Muscle of arm (tissue), 14 donors: ENCODE measurements at places on chromosomes 1 and 21.

DNA sequence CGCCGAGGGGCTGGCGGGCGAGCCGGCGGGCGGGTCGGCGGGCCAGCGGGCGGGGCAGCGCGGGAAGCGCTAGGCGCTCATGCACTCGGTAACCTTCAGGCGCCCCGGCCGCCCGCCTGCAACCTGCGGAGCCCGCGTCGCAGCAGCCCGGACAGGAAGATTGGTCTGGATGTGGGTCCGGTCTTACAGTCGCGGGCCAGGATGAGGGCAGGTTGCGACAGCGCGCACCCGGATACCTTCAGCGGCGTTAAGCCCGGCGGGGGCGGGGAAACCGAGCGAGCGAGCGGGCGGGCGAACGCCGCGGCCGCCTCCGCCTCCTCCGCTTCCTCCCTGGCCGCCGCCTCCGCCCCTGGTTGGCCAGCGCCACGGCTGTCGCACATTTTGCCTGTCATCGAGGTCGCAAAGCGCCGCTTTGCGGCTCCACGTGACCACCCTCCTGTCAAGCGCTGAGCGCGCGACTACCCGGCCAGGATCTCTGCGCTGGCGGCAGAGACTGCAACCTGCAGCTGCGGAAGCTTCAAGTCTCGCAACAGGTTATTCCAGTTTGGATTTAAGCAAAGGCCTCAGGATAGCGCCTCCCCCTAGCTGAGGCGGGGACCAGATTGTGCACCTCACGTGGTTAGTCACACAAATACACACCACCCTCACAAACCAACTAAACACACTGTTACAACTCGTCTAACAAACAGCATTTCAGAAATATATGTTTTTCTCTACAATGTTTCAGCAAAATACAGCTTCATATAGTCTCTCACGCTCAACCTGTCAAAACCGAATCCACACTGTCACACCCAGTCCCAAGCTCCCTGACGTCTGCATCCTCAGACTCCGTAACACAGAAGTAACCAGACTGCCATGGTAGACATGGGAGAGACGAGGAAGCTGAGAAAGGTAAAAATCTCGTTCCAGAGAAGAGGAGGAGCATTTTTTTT lies at the start of gene FAF1:
FAF1 (minus strand) TSS at position 355 of the 932 bp plus-strand sequence. CDS start 456 bp downstream, outside the sequence.
- DNase-seq: peak; percentile 97

GRCh38 chr1:38139738-38140487 lies 93.3 kb upstream of the POU3F1 start:
- DNase-seq: no peak

DNA sequence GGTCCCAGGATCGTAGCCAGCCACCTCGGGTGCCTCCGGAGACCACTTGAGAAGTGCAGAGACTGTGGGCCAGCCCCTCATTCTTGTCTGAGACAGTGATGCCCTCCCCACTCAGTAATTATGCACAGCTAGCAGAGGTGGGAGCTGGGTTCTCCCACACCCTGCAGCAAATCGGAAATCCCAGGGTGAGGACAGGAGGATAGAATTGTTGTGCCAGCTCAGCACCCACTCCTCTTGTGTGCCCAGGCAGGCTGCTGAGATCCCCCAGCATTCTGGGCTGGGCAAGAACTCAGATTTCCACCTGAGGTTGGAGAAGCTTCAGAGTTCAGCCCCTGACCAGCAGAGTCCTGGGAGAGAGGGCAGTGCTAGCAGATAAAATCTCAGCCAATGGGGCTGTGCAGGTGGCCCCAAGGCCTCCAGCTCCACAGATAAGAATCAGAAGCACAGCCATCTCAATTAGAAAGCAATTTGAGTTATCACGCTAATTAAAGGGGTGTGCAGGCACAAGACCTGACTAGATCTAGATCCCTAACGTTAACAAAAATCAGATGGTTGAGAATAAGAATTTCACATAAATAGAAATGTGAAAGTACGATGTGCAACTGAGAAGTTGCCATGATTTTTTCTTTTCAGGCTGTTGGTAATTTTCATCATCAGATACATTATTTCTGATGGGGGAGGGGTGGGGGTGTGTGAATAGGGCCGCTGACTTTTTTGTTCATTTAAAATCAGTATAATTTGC lies 45.5 kb upstream of the IRF2BP2 start:
- DNase-seq: no peak

- DNase-seq: no peak
These were observed 11.0 kb upstream of the TIPRL start for GRCh38 chr1:168167806-168168205.

GRCh38 chr1:98216304-98216703 lies 295.5 kb upstream of the DPYD start:
- no peak for DNase-seq

DNA sequence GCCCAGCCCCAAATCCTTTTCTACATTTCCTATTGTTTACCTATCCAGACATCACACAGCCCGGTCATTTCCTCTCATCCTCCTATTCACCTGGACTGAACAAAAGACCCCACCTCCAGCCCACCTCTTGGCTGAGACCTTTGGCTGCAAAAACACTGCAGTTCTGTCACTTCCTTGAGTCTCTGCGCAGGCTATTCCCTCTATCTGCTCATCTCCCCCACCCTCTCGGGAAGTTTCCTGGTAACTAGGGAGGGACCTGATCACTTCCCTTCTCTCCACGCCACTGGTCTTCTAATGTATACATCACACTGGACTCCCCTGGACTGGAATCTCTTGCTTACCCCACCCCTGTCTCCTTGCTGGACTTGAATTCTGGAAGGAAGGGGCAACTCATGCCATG lies 5.3 kb downstream of the HTR1D start:
- DNase-seq: no peak

GRCh38 chr1:172135978-172136610 lies 284.4 kb upstream of the C1orf105 start:
- no peak for DNase-seq

- no peak for DNase-seq
These were observed 36.1 kb downstream of the L1TD1 start for GRCh38 chr1:62230718-62231117.

DNA sequence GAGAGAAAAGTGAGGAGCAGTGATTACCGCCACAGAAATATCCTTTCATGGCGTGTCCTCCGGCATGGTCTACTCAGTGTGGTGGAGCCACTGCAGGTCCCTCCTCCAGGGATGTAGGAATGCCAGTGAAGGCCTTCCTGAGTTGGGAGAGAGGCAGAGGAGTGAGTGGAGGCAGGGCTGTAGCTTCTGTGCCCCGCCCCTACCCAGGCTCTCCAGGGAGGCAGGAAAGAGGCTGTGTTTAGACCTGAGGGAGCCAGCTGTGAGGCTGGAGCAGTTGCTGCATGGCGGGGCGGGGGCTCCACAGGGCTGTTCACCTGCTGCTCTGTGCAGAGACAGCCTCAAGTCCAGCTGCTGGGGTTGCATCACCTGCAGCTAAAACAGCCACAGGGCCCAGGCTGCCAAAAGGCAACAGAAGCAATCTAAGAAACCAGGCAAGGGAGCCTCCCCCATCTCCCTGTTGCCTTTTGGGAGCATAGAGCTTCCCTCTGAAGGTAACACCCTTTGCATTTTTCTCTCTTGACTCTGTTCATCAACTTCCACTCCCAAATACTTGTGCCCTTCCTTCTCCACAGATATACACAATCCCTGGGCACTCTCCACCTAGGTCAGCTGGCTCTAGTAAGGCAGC lies 801 bp upstream of the ANXA9 start:
- DNase-seq: no peak

- no peak for DNase-seq
These were observed 9.8 kb downstream of the BARHL2 start for GRCh38 chr1:90707363-90707710.

DNA sequence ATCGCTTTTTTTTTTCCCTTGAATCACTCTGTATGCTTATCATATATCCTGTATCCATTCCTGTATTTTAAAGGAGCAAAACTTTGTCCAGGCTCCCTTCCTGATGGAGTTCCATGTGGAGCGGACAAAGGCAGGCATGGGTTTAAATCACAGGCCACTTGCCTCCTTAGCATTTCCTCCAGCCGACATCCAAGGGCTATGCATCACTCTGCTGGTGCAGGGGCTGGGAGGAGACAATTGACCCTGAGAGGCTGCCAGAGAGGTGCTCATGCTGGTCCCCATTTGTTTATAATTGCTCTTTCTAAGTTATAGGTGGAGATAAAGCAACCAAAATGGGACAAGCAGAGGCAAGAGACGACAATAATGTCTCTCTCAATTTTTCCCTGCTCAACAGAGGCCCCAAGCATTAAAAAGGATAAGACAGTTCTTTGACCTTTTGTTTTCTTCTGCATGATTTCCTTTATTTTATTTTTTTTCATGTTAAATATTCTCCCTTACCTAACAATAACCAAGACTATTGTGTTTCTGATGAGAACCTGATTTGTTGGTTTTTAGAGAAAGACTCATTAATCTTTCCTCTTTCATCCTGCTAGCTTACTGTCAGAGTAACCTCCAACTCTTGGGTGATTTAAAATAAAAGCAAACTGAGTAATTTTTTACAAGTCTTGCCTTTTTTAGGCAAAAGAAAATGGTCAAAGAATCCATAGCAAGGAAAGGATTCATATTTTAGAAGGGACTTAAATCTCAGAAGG lies 353.7 kb downstream of the ADGRL2 start:
- DNase-seq: no peak

DNA sequence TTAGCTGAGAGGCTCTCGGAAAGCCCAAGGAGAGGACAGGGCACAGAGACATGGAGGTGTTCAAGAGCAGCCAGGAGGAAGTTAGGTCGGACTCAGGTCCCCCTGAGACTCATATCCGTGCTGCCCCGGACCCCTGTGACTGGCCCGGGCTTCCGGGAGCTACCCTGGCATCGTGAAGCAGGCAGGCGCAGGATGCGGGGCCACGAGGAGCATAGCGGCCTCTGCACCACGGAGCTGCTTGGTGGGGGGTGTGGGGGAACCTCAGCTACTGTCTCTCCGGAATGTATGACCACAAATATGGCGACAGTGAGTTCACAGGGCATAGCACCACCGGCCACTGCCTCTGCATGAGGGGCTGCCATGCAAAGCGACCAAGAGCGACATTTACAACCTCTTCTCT lies 112.2 kb upstream of the GUCA2B start:
- no peak for DNase-seq

GRCh38 chr1:100597784-100598183 lies 59.8 kb downstream of the GPR88 start:
- DNase-seq: no peak

DNA sequence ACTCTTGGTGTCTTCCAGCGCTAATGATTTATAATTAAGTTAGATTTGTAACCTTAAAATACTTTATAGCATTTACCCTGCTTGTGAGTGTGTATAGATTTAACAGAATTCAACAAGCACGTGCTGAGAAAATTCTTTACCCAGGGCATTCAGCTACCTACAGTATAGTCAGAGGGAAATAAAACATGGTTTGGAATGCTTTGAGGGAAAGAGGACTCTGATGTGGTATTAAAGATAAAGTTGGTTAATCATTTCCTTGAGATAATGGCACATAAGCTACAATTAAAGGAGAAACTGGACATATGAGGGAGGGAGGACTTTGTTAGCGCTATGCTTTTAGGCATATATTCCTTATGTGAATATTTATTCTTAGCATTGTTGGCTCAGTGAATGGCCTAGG lies 26.4 kb upstream of the IL12RB2 start:
- DNase-seq: no peak

DNA sequence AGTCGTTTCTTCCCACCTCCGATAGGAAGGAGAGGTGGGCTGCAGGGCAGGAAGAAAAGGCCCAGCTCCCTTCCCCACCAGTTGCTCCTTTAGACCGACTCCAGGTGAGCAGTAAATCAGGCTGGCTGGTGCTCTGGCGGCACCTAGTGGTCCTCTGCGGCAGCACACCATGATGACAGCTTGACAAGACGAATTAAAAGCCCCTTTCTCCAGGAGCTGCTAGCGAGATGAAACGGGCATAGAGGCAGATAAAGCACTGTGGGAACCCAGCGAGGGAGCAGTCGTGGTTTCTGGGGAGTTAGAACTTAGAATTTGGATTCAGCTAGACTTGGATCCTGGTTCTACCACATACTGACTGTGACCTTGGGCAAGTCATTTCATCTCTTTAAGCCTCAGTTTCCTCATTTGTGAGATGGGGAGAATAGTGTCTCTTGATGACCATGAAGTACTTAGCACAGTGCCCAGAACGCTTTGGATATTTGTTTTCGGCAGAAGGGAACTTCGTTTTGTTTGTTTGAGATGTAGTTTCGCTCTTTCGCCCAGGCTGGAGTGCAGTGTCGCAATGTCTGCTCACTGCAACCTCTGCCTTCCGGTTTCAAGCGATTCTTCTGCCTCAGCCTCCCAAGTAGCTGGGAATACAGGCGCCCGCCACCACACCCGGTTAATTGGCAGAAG lies 21.8 kb upstream of the COL9A2 start:
- DNase-seq: peak; percentile 71

GRCh38 chr1:58211869-58212268 lies 334.7 kb downstream of the OMA1 start:
- no peak for DNase-seq

DNA sequence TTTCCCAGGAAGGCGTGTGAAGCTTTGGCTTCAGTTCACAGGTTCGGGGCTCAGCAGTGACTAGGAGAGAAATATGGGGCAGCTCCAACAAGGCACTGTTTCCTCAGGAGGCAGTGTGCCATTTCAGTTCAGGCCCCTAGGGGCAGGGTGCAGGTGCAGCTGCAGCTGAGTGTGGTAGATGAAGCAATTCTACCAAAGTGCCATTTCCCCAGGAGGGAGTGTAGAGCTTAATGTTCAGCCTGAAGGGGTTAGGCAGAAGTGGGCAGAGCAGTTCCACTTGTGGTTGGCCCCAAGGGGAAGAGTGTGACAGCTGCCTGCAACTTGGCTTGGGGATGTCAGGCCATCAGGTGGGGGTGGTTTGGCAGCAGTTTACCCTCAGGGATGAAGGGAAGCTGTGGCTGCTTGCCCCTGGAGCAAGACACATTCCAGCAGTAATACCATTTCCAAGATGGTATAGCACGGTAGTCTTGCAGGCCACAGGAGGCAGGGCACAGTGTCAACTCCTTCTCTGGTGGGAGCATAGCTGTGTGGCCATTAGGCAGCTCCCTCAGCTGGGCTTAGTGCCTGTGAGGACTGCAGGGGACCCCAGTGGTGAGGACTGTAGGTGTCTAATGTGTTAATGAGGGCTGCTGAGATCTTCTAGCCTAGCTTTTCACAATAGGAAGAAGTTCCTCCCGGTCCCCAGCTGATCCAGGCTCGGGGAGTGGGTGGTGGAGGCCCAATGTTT lies 34.7 kb downstream of the RGSL1 start:
- no peak for DNase-seq

- DNase-seq: no peak
These were observed 596 bp downstream of the ITGB2 start for GRCh38 chr21:44919913-44920693.

- DNase-seq: no peak
These were observed 1699.6 kb downstream of the KCNT2 start for GRCh38 chr1:194908643-194909042.
